ENCODE measurements at places on chromosomes 4 and X. TPM values are rescaled to one million over a fixed set of nuclear protein-coding genes. Genes with fewer than 3 reads are reported as not detected.

Gene UGT8
- polyA plus RNA-seq: 6.1 TPM

Gene GLOD5
- not detected for polyA plus RNA-seq

Gene SPANXN4
- polyA plus RNA-seq: not detected

Gene COX7B2
- polyA plus RNA-seq: not detected

Gene MAGEB2
- not detected for polyA plus RNA-seq

Gene CLGN
- not detected for polyA plus RNA-seq

Gene TEX13B
- polyA plus RNA-seq: not detected

Gene CTAG1B
- polyA plus RNA-seq: not detected

Gene RBM41
- 22.6 TPM for polyA plus RNA-seq

Gene TAF7L
- polyA plus RNA-seq: not detected

Gene BEND2
- 0.24 TPM for polyA plus RNA-seq

Gene SYAP1
- polyA plus RNA-seq: 19.8 TPM

Gene HPSE
- 0.54 TPM for polyA plus RNA-seq

Gene CD38
- polyA plus RNA-seq: 20.9 TPM

Gene CYTL1
- polyA plus RNA-seq: not detected

Gene RS1
- polyA plus RNA-seq: not detected

Gene ASMT
- polyA plus RNA-seq: 1.8 TPM

Gene NOX1
- not detected for polyA plus RNA-seq

Gene IL2
- not detected for polyA plus RNA-seq

Gene TASL
- 39.3 TPM for polyA plus RNA-seq

Gene RXFP1
- not detected for polyA plus RNA-seq

Gene NPY2R
- polyA plus RNA-seq: not detected

Gene MAOA
- polyA plus RNA-seq: not detected

Gene HPGD
- 2.3 TPM for polyA plus RNA-seq

Gene STATH
- not detected for polyA plus RNA-seq

Gene VEGFD
- not detected for polyA plus RNA-seq

Gene PGRMC2
- 16.6 TPM for polyA plus RNA-seq

Gene ARAP2
- 20.8 TPM for polyA plus RNA-seq

Gene PDLIM3
- 0.13 TPM for polyA plus RNA-seq

Gene TRAM1L1
- polyA plus RNA-seq: not detected

Gene SPOCK3
- polyA plus RNA-seq: not detected

Gene MAGEB16
- not detected for polyA plus RNA-seq

Gene CT45A3
- polyA plus RNA-seq: not detected

Gene L1CAM
- 1.8 TPM for polyA plus RNA-seq

Gene GABRE
- not detected for polyA plus RNA-seq

Gene GC
- not detected for polyA plus RNA-seq

Gene AADAT
- polyA plus RNA-seq: not detected

Gene CT55
- not detected for polyA plus RNA-seq

Gene VSIG4
- not detected for polyA plus RNA-seq

Gene VGLL1
- polyA plus RNA-seq: not detected

Gene GK
- 8.1 TPM for polyA plus RNA-seq

Gene MCF2
- polyA plus RNA-seq: not detected

Gene GPR34
- 1.1 TPM for polyA plus RNA-seq

Gene ADGRG4
- polyA plus RNA-seq: not detected

Gene NWD2
- not detected for polyA plus RNA-seq

Gene RGN
- not detected for polyA plus RNA-seq

Gene FGFBP1
- not detected for polyA plus RNA-seq

Gene CLTRN
- not detected for polyA plus RNA-seq

Gene DRD5
- not detected for polyA plus RNA-seq

Gene WDR17
- polyA plus RNA-seq: 1.3 TPM

Gene CLCN4
- 5.1 TPM for polyA plus RNA-seq

Gene MTNR1A
- not detected for polyA plus RNA-seq

Gene XAGE1B
- not detected for polyA plus RNA-seq

Gene DUSP21
- not detected for polyA plus RNA-seq

Gene TBC1D1
- 40.9 TPM for polyA plus RNA-seq
